Stimulated activated CD4-positive, alpha-beta T cell treated with anti-CD3 and anti-CD28 coated beads, Interleukin-4, amount 100 ng/mL, for 4 hours (primary cell): ENCODE measurements at places on chromosomes 2 and 18.

DNA sequence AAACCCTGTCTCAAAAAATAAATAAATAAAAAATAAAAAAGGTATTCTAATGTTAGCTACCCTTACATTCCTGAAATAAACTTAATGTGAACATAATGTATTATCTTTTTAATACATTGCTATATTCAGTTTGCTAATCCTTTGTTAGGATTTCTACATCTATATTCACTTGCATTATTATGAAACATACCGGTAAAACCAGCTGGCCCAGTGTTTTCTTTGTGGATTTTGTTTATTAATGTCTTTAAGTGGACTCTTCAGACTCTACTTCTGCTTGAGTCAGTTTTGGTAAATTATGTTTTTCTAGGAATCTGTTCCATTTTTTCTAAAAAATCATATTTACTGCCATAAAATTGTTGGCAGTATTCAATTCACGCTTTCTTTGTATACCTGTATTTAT, 34.5 kb downstream of the PTPN2 start:
- no peak for DNase-seq

GRCh38 chr2:65554765-65555591, 122.6 kb upstream of the SPRED2 start:
- no peak for DNase-seq

- DNase-seq: no peak
These were observed 49.9 kb upstream of the SERPINB2 start for GRCh38 chr18:63837590-63837989.

DNA sequence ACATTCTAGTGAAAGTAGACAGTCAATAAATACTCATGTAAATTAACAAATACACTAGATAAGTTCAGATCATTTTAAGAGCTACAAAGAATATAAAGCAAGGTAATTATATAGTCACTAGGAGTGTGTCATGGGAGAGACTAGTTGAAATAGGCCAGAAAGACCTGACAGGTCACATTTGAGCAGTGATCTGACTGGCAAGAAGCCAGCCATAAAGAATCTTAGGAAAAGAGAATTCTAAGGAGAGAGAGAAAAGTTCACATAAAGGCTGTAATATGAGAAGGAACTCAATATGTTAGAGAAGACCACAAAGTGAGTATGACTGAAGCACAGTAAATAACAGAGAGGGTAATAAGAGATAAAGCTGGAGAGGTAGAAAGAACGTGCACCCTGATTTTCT, 31.2 kb downstream of the VSNL1 start:
- no peak for DNase-seq

DNA sequence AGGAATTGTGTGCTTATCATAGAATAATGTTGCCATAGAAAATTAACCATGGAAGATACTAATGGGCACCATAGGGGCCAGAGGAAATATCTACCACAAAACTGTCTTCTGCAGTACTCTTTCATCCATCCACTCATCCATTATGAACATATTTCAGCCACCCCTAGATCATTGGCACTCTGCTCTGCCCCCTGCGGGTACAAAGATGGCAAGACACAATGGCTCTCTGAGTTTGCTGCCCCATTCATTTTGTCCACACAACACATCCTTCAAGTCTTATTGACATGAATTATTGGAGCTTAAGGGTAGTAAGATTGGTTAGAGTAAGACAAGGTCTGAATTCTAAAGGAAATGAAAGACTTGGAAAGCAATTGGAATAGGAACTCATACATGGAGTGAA, 1224.7 kb upstream of the CELF4 start:
- DNase-seq: no peak

GRCh38 chr2:18467749-18468360, 92.6 kb downstream of the RDH14 start:
- no peak for DNase-seq

GRCh38 chr2:226730481-226730880, 69.1 kb downstream of the IRS1 start:
- DNase-seq: no peak

GRCh38 chr2:231803501-231804138, 17.4 kb downstream of the COPS7B start:
- no peak for DNase-seq

DNA sequence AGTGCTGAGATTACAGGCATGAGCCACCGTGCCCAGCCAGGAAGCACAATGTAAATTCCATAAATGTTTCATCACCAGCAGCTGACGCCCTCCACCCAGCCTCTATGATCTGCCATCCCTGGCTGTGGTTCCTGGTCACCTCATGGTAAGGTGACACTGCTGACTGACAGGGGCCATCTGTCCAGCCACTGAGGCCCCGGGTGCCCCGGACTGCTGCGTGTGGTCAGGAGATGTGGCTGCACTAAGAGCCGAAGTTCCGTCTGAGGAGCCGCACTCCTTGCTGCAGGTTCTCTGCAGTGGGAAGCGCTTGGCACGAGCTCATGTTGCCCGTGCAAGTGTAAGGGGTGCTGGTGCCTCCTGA, 10.9 kb downstream of the NTSR2 start:
- no peak for DNase-seq

DNA sequence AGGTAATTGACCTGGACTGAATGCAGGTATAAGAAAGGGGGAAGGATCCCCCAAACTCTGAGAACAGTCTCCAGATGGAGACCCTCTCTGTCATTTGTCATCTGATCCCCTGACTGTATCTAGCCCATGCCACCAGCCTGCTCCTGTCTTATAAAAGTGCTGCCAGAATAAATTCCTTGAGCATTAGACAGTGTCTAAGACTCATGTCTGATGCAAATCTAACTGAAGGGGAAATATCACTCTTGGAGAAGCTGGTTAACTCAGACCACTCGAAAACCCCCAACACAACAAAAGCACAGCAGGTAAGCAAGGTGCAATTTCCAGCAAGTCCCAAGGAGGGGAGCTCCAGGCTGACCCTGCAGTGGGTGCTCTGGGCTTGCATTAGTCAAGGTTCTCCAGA, 40.9 kb upstream of the KDM3A start:
- DNase-seq: no peak

- no peak for DNase-seq
These were observed 159.0 kb downstream of the MYO3B start for GRCh38 chr2:170336916-170337315.

DNA sequence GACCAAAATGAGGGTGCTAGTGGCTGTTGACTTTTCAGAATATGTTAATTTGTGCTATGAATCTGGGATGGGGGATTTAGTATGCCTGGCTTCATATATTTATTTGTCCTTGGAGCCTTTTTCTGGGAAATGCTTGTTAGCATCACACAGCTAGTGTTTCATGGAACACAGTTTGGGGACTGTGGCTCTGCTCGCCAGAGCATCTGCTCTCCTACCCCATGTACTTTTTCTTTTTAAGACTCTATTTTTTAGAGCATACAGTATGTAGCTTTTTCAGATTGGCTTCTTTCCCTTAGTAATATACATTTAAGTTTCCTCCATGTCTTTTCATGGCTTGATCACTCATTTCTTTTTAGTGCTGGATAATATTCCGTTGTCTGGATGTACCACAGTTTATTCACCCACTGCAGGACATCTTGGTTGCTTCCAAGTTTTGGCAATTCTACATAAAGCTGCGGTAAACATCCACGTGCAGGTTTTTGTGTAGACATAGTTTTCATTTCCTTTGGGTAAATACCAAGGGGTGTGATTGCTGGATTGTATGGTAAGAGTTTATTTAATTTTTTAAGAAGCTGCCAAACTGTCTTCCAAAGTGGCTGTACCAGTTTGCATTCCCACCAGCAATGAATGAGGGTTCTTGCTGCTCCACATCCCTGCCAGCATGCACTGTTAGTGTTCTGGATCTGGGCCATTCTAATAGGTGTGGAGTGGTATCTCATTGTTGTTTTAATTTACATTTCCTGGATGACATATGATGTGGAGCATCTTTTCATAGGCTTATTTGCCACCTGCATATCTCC, 44.1 kb downstream of the EFR3B start:
- no peak for DNase-seq

GRCh38 chr18:65255417-65255816, 495.4 kb upstream of the CDH7 start:
- no peak for DNase-seq

GRCh38 chr18:62942578-62942977, 227.2 kb downstream of the PHLPP1 start:
- DNase-seq: no peak

GRCh38 chr2:216606551-216607276, 26.5 kb upstream of the IGFBP2 start:
- peak; percentile 23 for DNase-seq

DNA sequence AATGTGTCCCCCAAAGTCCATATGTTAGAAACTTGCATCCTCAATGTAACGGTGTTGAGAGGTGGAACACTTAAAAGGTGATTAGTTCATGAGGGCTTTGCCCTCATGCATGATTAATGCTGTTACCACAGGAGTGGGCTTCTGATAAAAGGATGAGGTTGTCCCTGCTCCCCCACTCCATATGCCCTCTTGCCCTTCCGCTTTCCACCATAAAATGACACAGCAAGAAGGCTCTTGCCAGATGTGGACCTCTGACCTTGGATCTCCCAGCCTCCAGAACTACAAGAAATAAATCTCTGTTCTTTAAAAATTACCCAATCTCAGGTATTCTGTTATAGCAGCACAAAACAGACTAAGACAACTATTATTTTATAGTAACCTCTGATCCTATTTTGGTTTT, 412.1 kb downstream of the NBAS start:
- no peak for DNase-seq

DNA sequence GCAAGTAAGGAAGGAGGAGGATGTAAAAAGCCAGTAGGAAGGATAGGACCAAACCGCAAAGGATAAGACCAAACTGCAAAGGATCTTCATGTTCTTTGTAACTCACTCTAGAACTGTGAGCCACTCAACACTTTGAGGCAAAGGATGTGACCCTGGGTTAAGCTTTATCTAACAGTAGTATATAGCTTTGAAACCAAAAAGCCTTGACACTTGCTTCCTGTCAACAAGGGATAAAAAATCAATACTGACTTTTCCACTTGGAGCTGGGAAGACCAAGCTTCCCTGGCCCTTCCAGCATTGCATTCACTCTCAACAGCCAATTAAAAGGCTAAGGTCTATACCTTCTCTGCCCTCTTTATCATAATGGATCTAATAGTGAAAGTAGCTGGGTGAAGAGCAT, 22.0 kb downstream of the KANSL3 start:
- DNase-seq: no peak
